Foreskin keratinocyte (primary cell): ENCODE measurements at places on chromosomes 2 and 18.

DNA sequence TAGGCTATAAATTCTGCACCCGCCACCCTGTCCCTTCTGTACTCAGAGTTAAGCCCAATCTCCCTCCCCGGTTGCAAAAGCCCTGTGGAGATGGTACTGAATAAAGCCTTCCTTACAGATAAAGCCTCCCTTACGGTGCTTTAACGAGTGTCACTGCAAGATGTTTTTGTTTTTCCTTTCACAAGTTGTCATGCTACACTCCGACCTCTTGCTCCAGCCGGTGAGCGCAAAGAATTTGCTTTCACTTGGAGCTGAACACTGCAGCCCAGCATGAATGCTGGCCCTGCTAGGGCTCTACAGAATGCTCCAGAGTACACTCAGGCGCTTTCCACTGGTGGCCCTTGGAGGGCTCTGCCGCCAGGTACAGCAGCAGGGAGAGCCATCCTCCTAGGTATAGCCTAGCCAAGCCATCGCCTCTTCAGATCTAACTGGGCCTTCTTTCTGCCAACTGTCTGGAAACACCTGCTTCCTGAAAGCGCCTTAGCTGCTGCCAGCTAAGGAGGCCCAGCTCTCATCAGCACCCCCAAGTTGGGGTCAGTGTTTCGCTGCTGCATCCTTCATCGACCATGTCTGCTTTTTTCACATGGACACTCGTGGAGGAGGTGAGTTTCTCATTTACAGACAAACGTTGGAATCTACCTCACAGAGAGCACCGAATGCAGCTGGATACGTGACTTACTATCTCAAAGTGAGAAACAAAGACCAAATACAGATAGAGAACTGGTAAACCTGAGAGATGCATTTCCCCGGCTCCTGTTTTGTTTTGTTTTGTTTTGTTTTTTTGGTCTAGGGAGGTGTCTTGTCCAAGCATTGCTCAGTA, 13.4 kb upstream of the CREG2 start:
- DNase-seq: no peak

GRCh38 chr18:50051288-50051687, 143.7 kb downstream of the MYO5B start:
- no peak for DNase-seq

DNA sequence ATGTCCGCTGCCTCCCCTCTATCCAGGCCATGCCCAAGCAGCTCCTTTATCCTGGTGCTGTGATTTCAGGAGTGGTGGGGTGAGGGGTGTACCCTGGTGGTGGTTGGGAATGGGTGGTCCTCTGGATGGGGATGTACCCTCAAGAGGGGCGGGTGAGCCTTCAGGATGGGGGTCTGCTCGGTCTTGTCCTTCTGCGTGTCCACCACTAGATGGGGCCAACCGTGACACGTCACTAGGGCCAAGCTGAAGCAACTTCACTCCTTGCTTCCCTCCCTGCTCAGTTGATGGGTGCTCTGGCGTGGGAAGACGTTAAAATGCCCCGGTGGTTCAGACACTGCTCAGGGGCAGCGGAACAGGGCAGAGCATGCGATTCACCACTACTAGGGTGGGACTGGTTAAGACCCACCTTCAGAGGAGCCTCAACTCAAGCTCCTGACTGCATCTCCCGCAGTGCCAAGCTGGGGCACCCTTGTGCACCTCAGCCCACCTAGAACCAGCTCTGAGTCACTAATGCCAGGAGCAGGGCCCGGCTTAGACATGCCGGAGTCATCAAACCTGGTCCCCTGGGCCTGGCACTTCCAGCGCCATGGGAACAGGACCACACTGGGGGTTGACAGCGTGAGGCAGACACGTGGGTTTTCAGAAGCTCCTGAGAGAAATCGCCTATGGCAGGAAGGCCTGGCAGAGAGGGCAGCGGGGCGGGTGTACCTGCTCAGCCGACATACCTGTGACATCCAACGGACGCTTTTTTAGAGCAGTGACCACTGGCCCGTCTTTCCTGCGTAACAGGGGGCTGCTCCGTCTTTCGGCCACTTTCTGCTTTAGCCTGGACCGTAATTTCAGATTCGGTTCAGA, 256.7 kb downstream of the HDAC4 start:
- no peak for DNase-seq

- no peak for DNase-seq
Measured at GRCh38 chr2:239831001-239831731, 194.0 kb downstream of the NDUFA10 start.

DNA sequence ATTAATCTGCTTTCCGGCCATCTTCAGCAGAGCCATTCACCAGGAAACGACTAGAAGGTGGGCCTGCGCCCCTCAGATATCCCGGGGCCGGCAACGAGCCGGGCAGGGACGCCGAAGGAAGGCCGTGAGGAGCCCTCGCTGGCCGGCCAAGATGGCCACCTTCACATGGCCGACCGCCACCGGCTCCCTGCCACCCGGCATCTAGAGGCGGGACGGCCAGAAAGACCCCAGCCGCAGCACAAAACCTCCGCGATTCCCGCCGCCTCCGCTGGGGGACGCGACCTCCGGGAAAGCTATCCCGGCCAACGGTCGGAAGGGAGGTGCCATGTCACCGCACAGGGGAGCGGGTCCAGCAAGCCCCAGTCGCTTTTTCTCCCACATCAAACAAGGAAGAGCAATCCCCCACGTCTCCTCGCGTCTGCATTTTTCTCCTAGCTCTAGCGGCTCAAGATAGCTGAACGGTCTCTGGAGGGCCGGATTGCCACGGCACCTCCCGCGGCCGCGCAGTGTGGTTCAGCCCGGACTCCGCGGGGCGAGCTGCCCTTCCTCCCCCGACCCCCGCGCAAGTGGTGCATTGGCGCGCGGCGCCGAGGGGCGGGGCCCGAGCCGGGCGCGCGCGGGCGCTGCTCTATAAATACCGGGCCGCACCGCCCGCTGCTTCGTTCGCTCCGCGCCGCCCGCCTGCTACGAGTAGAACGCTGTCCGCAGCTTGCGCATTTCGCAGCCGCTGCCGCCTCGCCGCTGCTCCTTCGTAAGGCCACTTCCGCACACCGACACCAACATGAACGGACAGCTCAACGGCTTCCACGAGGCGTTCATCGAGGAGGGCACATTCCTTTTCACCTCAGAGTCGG, at the start of gene MAT2A:
Gene MAT2A, plus strand, starts transcription at position 662 of the 854 bp plus-strand sequence. Its CDS starts 120 bp downstream, at position 782.
- peak; percentile 71 for DNase-seq

GRCh38 chr18:59249199-59249774, 24.0 kb downstream of the RAX start:
- peak; percentile 63 for DNase-seq

- DNase-seq: no peak
Measured at GRCh38 chr2:135063210-135063609, 11.1 kb downstream of the RAB3GAP1 start.

DNA sequence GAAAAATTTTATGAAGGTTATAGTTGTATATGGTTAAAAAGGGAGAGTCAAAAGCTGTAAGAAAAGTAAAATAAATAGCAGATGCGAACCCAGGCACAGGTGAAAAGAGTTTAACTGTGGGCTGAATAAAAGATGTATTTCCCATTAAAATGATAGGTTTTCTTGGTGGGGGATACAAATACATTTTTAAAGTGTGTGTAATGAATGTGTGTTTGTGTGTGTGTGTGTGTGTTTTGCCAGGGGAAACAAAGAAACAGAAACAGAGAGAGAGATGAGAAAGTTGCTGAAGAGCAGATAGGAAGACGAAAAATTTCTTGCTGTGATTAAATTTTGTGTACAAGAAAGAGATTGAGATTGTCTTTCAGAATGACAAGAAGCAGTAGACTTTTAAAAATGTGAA, 12.1 kb downstream of the TFPI start:
- DNase-seq: no peak

DNA sequence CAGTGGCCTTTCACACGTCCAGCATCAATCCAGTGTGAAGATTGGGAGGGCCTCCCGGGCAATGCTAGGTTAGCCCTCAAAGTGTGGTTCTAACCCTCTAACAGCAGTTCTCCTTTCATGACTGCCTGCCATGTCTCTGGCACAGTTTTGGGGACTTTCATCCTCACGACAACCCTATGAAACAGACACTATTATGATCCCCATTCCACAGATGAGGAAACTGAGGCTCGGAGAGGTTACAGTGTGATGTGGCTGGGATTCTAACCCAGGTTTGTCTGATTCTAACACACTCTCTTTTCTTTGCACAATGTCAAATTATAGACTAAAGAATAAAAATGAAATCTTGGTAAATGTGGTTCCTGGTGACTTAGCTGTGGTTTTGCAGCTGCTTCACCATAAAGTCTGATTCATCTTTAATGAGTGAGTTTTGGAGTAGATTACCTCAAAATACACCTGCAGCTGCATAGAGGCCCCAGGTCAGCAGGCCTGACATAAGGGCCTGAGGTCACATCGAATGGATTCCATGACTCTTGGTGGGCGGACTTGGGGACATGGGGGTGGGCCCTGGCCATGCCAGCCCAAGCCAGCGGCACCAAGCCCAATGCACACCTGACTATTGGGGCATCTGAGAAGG, 214.4 kb downstream of the GLI2 start:
- DNase-seq: no peak

DNA sequence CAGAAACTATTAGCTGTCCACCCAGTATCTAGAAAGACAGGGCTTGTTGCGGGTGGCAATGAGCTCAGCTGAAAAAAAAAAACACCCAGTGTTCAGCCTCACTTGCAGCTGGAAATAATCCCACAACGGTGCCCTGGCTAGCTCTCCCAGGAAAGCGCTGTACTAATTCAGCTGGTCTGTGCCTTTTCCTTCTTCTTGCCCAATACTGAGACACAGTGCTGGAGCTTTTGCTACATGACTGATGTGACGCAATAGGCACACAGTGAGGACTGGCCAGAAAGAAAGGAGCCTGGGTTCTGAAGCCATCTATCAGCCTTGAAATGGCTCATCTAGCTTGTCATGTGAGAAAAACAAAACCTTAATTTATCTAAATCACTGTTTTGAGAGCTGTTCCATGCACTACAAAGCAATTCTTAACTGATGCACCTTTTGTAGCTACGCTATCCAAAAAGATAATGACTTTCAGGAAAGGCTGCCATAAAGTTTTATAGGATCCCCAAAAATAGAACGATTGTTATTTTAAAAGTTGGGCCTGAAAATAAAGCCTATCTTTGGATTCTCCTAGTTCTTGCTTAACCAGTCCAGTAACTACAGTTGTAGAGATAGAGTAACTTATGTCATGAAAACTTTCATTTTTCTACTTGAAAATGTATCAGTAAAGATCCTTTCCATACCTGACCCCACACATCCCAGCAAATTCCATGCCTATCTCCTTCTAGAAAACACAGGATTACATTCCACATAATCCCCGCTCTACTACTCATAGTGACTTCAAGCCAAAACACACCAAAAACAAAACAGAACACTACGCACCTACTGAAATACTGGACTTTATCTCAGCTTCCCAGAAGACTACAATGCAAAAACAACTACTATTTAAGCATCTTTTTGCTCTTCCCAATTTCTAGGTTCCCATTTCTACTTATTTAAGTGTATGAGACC, 15.9 kb downstream of the KIDINS220 start:
- no peak for DNase-seq

DNA sequence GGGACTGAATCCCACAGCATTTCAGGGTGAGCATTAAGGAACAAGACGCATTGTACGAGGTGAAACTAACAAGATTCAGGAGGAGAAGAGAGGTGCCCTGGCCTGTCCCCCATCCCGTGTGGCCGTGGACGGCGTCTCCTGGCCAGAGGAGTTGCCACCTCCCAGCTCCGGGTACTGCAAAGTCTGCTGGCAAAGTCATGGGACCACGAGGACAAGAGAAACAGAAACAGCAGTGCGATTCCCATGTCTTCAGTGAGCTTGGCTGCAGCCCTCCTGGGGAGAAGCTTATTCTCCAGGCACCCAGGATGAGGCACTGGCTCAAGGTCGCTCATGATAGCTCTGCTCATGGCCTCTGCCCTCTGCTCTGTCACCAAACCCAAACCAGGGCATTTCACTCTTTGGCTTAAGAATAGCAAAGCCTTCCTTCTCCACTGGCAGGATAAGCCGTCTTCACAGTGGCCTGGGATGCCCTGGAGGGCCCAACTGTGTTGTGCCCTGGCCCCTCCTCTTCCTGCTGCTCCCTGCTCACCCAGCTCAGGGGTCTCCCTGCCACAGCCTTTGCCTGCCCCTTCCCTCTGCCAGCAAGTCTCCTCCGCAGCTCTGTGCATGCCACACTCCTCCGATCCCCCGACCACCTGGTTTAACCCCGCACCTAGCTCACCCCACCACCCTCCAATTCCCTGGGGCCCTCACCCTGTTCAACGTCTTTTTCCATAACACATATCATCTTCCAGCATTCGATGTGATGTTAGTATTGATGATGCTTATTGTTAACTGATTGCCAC, 144.8 kb downstream of the PXDN start:
- no peak for DNase-seq

GRCh38 chr18:74861154-74861553, 263.5 kb downstream of the ZNF407 start:
- DNase-seq: peak; percentile 2

DNA sequence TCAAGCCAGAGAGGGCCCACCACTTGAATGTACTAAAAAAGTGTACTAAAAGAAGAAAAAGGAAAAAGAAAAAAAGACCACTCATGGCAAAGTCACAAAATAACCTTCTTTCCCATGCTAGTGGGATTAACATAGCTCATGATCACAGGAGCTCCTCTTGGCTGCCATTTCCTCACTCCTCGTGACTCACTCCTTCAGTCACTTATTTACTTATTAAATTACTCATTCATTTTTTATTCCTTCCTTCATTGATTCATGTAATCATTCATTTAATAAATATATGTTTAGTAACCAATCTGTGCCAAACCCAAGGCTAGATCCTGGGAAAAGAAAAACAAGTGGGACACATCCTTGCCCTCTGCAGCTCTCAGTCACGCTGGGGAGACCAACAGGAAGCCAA, 300.5 kb downstream of the INSIG2 start:
- peak; percentile 32 for DNase-seq

DNA sequence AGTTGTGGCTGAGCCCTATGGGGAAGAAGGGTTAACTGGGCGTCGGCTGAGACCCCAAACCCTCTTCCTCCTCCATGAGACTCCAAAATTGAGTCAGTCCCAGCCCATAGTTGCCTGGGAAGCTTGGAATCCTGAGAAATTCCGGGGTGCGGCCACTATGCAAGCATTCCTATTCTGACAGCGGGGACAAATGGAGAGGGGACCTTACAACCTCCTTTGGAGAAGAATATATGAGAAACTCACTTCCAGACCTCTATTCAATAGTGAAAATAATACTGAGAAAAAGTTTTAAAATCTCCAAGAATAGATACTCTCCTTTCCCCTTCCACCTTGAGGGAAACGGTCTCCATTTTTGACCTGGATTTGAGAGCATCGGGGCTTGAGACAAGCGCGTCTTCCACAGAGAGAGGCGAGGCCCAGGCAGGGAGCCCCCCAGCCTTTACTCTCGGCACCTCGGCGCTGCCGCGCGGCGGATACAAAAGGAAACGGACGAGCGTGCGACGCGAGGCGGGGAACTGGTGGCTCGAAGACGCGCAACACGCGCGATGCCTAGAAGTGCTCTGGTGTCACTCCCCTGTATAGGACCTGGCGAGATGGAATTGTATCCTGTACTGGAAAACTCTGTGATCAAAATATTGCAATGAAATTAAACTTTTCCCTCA, 11.1 kb downstream of the NR4A2 start:
- no peak for DNase-seq
